Activated T-helper 1 cell treated with anti-CD3 and anti-CD28 coated beads, Interleukin-12 subunit alpha, Interleukin-12 subunit beta, Interleukin-2, Interleukin-4 antibody, amounts not matched to agents 30 ng/mL and 10 ng/mL and 1 ng/mL, durations not matched to agents 14 hours and 24 hours and 36 hours (primary cell): ENCODE measurements at places on chromosomes 16 and 17.

DNA sequence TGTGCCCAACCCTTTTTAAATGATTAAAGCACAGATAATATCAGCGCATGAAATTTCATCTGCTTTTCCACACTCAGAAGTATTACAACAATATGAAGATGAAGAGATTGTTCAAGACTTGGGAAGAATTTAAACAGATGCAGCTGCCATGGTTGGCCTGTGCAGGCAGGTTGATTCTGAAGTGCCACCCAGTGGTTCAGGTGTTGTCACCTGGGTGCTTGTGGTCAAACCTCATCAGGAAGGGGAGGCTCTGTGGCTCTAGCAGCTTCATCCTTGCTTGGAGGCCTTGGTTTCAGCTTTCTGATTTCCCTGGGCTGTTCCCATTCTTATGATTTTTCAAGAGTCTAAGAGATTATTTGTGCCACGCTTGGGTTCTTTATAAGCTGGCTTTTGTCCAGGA, 22.2 kb upstream of the CLEC18C start:
- no peak for DNase-seq

DNA sequence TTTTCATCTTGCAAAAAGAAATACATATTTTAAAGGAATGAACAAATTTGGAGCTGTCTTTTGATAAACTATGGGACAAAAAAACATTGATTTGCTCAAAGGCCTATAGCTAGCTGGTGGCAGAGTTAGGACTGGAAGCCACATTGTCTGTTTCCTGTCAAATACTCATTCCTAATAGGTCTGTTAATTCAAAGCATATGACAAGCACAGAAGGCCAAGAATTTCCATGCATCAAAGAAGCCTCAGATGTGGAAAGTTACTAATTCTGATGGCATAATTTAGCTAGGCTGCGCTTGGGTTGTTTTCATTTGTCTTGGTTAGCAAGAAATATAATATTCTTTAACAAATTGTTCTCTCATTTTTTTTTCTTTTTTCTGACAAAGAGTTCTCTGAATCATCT, 98.0 kb downstream of the CDK5R1 start:
- DNase-seq = no peak

GRCh38 chr17:14068542-14069250, 608 bp upstream of the COX10 start:
- no peak for DNase-seq

DNA sequence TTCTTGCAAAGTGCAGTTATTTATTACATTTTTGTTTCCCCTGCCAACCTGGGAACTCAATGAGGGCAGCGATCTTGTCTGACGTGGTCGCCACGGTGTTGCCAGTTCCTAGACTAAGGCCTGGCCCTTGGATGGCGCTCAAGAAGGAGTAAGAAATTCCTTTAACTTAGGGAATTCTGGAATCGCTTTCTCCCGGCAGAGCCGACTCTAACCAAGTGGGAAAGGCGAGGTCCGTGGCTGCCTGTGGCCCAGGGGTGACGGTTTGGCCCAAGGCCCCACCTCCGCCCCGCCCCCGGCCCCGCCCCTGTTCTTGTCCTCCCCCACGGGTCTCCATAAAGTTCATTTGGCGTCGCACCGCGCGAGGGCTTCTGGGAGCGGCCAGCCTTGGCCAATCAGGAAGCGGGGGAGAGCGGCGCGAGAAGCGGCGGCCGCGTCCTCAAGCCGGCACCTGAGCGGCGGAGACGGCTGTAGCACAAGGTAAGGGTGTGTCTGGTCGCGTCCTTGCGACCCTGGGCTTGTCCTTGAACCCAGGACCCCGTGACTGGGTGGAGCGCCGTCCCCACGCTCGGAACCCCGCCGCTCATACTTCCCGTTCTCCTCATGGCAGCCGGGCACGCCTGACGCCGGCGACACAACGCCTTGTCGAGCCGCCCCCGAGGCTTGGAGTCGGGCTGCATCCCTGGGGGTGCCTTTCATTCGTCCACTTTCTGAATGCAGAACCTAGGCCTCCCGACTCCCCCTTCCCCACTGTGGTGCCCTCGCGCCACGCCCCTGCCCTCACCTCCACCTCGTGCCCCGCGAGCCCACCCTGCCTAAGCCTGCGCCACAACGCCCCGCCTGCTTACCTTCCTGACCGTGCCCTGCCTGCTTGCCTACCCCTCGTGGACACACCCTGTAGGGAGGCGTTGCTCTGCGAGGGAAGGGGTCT, at the start of gene NUP93:
NUP93 (plus strand) TSS at position 395 of the 928 bp plus-strand sequence. CDS start 18,119 bp downstream, outside the sequence.
- peak; percentile 87 for DNase-seq

DNA sequence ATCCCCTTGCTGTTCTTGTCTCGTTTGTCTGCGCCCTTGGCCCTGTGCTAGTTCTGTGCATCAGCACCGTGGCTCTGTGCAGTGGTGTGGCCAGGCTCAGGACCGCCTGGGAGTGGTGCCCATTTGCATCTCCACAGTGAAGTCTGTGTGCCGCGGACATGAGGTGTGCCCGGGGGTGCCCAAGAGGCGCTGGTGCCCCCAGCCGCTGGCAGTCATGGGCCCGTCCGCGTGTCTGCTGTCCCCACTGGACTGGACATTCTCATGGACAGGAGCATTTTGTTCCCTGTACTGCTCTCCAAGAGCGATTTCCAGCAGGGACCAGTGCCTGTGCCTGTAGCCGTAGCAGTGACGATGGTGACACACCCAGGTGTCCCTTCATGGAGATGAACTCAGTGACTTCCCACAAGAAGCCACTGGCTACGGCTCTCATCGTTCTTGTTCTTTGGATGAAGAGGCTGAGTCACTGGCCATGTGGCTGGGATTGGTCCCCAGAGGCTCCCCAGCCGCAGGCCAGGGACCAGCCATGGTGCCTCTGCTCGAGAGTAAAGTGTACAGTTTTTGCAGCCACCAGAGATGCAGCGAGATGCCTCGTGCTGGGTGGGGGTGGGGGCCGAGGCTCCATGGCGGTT, 13.0 kb upstream of the MC1R start:
- no peak for DNase-seq

DNA sequence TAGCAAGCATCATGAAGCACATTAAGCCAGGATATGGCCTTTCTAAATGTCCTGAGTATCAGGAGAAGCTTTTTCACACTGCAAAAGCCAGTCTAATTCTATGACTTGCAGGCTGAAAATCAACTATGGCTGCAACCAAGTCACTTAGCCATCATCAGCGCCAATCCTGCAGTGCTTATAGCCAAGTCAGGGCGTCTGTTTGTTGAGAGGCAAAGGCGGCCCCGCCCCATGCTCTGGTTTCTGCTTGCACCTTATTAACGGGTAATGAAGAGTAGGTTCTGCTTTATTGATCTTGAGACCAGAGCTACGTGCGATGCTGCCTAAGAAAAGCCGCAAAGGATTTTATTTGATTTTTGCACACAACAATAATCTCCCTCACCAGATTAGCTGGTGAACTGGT, 88.4 kb downstream of the CDH13 start:
- no peak for DNase-seq

DNA sequence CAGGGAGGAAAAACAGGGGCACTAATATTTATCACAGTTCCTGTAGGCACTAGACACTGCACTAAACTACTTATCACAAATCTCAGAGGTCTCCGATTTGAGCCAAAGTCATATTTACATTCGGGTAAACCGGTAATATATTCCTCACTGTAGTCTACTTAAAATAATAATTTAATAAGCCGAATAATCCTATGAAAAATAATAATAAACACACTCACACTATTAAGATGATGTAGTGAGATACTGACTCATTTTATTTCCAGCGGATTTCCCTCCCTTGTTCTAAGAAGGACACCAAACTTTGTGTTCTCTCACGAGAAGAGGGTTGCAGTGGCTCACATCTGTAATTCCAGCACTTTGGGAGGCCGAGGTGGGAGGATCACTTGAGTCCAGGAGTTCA, 36.6 kb upstream of the TNRC6A start:
- no peak for DNase-seq

DNA sequence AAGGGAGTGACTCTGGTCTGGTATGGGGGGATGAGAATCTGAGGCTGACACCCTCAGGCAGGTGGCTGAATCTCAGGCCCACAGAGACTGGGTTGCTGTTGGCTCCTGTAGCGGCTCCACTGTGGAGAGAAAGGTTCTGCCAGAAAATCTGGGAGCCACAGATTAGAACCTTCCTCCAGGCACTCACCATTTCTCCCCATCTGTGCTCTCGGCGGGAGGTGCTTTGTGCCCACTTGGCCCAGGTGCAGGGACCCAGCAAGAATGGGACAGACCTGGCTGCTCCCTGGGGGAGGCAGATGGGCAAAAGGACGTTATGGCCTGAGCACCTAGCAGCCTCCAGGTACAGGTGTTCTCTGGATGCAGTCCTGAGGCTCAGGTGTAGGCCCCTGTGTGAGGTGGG, 20.1 kb downstream of the RAB11FIP3 start:
- DNase-seq = no peak

DNA sequence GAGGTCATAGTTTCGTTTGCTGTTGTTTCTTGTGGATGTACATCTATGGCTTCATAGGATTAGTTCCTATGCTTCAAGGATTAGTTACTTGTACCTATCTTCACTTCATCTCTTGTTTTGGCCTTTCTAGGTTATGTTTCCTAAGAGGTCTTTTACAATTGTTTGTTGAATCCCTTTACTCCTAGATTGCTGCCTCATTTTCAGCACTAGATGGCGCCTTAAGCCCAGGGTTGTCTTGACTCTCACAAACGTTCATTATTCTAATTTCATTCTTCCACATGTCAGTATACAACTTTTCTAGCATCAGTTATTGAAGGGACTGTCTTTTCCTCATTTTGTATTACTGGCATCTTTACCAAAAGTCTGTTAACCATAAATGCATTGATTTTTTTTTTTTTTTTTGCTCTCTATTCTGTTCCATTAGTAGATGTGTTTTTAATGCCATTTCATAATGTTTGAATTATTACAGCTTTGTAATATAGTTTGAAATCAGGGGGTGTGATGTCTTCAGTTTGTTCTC, 45.0 kb upstream of the NACA2 start:
- DNase-seq = peak; percentile 35

DNA sequence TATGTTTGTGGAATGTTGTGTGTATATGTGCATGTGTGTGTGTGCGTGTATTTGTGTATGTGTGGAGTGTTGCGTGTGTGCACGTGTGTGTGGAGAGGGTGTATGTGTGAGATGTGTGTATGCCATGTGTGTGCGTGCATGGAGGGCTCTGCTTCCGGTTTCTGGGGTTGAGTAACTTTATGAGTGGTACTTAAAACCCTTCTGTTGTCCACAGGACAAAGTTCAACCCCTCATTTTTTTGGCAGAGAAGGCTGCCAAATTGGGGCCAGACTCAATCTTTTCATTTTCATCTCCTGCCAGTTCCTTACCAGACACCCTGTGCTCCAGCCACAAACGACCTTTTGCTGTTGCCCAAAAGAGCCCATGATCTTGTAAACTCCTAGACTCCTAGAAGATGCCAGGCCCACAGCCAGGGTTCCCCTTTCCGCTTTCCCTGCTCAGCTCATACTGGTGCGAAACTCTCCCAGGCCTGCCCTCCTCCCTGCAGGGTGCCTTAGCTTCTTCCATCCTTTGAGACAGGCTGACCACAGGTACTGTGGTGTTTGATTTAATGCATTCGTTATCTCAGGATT, 100.2 kb downstream of the CMIP start:
- DNase-seq = no peak

DNA sequence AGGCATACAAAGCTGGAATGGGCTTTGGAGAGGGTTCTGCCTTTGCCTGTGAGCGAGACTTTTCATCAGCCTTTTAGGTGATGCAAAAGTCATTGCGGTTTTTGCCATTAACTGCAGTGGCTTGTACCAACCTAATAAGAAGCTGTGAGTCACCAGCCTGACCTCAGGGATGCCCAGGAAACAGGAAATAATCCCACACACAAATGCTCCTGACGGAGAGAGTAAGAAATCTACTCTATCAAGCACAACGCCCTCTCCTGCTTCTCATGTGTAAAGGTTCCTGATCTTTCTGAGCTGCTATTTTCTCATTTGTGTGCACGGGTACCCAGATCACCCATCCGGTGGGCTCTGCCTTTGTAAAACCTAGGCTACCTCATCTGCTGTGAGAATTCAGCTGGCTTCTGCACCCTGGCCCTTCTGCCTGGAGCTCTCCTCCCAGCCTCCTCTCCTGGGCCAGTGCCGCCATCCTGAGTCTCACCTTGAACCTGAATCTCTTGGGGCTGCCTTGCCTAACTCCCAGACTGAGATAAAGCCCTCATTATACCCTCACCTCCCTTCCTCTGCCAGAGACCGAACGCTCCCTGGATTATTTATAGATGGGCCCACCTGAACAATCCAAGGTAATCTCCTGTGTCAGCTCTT, 299.7 kb downstream of the C16orf95 start:
- DNase-seq = no peak

DNA sequence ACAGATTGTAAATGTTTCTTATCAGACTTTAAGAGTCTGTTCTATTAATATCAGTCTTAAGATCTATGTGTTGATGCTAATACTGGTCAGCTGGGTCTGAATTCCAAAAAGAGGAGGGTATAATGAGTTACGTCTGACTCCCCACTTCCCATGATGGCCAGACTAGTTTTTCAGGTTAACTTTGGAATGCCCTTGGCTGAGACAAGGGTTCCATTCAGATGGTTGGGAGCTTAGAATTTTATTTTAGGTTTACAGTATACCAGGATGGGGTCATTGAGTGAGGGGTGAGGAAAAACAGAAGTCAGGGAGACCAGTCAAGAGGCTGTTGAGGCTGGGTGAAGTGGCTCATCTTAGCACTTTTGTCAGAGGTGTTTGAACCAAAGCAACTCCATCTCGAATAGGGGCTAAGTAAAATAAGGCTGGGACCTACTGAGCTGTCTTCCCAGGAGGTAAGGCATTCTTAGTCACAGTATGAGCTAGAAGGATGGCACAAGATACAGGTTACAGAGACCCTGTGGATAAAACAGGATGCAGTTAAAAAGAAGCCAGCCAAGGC, 2.9 kb upstream of the TMEM231 start:
- no peak for DNase-seq

DNA sequence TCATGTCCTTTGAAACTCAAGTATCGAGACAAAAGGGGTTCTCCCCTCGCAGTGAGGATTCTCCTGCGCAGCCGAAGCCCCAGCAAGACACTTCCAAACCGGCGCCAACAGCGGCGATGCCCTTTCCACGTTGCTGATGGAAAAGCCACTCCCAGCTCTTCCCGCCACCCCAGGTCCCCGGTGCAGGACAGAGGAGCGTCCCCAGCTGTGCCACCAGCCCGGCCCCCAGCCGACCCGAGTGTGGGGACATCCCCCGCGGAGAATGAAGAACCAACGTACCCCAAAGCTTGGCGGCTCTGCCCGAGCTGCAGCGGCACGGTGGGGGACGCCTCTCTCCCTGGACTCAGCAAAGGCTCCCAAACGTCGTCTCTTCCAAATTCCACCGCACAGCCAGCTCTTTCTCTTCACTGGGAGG, 573 bp downstream of the CHST6 start:
- no peak for DNase-seq

- no peak for DNase-seq
Observed at GRCh38 chr16:70691223-70692129, 5.6 kb upstream of the MTSS2 start.

- no peak for DNase-seq
Observed at GRCh38 chr16:87701078-87701460, 64.7 kb downstream of the KLHDC4 start.

GRCh38 chr16:58418601-58419000, 26.3 kb downstream of the GINS3 start:
- DNase-seq = no peak

DNA sequence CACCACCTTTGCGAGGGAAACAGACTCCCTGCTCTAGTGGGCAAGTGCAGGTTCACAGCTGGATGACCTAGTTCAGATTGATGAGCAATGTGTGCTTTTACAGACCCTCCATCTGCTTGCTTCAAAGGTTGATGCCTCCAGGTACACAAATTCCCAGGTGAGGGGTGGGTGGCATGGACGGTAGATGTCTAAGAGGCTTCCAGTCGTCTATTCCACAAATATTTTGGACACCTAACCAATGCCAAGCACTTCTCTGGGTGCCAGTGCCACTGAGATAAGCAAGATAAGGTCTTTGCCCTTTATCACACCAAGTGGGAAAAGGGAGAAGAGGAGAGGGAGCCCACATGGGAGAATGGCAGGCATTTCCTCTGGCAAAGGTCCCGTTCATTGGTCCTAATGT, 316.6 kb upstream of the CDH5 start:
- DNase-seq = no peak
